ENCODE measurements at places on chromosomes 11 and 22.

DNA sequence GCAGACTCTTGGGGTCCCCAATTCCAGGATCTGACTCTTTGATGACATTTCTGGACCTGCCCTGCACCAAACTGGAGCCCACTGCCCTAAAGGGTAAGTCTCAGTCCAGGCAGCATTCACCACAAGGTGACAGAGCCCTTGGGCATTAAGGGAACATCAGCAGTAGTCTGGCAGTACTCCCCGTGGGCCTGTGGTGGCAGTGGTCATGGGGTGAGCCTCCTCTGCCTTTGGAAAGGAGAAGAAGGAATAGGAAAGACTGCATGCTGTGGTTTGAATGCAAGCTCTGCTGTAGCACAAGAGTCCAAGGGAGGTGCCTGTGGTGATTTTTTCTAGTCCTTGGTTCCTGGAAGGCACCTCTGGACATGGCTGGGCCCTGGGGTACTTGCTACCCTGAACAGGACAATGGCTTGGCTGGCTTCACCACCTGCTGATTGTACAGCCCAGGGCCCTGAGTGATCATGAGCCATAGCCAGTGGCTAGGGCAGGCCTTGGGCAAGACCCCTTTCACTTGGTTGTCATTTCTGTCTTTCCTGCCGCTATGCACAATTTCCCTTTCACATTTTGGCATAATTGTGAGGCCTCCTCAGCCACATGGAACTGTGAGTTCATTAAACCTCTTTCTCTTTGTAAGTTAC lies 160.7 kb upstream of the GRIA4 start:
- no peak overlapping the region for H3K27ac ChIP-seq
- no peaks in the 10 kb centered on the region for H3K4me1 ChIP-seq
- H3K36me3 ChIP-seq: no peaks in the 10 kb centered on the region
- no peak overlapping the region for H3K4me3 ChIP-seq
- no peak for DNase-seq

DNA sequence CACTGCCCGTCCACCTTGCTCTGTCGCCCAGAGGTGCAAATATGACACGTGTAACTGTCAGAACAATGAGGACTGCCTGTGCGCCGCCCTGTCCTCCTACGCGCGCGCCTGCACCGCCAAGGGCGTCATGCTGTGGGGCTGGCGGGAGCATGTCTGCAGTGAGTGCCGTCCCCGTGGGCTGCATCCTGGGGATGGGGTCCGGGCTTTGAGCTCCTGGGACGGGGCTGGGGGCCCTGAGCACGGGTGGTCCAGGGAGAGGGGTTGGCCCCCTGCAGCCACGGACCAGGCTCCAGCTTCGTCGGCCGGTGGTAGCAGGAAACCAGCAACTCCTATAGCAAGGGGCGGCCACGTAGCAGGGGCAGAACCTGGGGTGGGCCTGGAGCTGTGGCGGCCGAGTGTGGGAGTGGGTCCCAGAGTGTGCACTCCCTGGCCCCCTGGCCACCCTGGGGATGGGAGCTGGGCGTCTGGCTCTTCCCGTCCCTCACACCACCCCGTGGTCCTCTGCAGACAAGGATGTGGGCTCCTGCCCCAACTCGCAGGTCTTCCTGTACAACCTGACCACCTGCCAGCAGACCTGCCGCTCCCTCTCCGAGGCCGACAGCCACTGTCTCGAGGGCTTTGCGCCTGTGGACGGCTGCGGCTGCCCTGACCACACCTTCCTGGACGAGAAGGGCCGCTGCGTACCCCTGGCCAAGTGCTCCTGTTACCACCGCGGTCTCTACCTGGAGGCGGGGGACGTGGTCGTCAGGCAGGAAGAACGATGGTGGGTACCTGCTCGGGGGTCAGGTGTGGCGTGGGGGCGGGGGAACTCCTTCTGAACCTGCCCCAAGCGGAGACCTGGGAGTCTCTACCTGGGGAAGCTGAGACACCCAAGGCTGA lies 10.1 kb downstream of the MUC2 start:
- no peak overlapping the region for H3K4me3 ChIP-seq
- no peaks in the 10 kb centered on the region for H3K4me1 ChIP-seq
- no peak for DNase-seq
- no peak overlapping the region for H3K27ac ChIP-seq

GRCh38 chr22:49398115-49398514 lies 429.6 kb downstream of the BRD1 start:
- H3K4me1 ChIP-seq: no peaks in the 10 kb centered on the region
- no peaks in the 10 kb centered on the region for H3K36me3 ChIP-seq
- no peak overlapping the region for H3K4me3 ChIP-seq
- H3K27me3 ChIP-seq: no peaks in the 10 kb centered on the region
- no peak overlapping the region for H3K27ac ChIP-seq
- peak; percentile 32 for DNase-seq

DNA sequence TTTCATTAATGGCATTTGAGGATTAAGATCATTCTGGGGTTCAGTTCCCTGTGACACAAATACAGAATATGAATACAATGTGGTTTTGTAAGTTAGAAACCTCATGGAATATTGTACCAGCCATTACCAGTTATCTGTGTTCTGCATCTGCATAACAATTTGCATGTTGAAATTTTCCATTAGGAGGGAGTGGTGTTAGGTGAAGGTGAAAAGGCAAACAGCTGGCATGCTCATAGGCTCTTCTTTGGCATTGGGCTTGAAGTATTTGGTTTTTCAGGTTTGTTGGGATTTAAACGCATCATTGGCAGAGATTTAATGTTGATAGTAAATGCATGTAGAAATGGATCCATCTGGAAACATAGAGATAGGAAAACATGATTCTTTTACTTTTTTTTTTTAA lies 18.6 kb downstream of the RTN3 start:
- no peaks in the 10 kb centered on the region for H3K36me3 ChIP-seq
- no peaks in the 10 kb centered on the region for H3K27me3 ChIP-seq
- peaks cover 14% of the 10 kb centered on the region for H3K4me1 ChIP-seq
- no peak overlapping the region for H3K4me3 ChIP-seq

DNA sequence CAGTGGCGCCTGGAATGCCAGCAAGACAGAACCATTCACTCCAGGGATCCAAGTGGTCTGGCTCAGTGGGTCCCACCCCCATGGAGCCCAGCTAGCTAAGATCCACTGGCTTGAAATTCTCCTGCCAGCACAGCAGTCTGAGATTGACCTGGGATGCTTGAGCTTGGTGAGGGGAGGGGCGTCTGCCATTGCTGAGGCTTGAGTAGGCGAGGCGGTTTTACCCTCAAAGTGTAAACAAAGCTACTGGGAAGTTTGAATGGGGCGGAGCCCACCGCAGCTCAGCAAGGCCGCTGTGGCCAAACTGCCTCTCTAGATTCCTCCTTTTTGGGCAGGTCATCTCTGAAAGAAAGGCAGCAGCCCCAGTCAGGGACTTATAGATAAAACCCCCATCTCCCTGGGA lies 125.7 kb upstream of the DDI1 start:
- H3K36me3 ChIP-seq: no peaks in the 10 kb centered on the region
- DNase-seq: no peak
- no peaks in the 10 kb centered on the region for H3K27me3 ChIP-seq
- no peaks in the 10 kb centered on the region for H3K4me1 ChIP-seq

DNA sequence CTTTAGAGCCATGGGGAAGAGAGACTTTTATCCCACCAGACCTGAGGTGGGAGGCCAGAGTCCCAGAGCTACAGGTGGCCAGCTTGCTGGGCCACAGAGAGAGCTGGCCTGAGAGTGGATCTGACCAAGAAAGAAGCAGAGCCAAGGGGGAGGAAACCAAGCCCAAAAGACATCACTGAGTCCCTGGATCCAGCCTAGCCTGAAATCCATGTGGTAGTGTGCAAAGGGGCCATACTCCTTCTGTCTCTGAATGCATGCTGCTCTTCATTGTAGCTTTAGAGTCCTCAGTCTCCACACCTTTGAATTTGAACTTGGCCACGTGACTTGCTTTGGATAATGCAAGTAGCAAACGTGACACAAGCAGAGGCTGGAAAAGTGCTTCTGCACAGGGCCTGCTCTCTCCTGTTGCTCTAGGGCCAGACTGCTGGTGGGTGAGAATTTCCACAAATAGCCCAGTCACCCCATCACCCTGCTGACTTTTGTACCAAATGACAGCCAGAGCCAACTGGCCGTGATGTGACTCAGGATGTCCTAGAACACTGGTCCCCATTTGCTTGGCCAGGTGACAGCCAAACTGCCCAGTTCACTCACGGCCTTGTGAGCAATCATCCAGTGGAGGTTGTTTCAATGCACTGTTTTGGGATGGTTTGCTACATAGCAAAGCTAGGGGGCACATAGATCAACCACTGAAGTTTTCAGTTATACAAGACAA lies 93.6 kb downstream of the DHCR7 start:
- no peak overlapping the region for H3K4me3 ChIP-seq
- H3K27ac ChIP-seq: no peak overlapping the region
- H3K4me1 ChIP-seq: no peaks in the 10 kb centered on the region
- no peaks in the 10 kb centered on the region for H3K27me3 ChIP-seq

- H3K4me1 ChIP-seq: no peaks in the 10 kb centered on the region
- H3K27ac ChIP-seq: no peak overlapping the region
- H3K4me3 ChIP-seq: no peak overlapping the region
- peaks cover 5% of the 10 kb centered on the region for H3K36me3 ChIP-seq
- no peak for DNase-seq
- H3K27me3 ChIP-seq: no peaks in the 10 kb centered on the region
These were observed 20.3 kb upstream of the NLRP6 start for GRCh38 chr11:257766-258493.

DNA sequence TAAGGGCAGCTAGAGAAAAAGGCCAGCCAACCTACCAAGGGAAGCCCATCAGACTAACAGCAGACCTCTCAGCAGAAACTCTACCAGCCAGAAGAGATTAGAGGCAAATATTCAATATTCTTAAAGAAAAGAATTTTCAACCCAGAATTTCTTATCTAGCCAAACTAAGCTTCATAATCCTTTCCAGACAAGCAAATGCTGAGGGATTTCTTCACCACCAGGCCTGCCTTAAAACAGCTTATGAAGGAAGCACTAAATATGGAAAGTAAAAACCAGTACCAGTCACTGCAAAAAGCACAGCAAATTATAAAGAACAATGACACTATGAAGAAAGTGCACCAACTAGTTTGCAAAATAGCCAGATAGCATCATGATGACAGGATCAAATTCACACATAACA lies 30.6 kb upstream of the CASP12 start:
- no peak overlapping the region for H3K4me3 ChIP-seq
- H3K4me1 ChIP-seq: no peaks in the 10 kb centered on the region
- no peaks in the 10 kb centered on the region for H3K36me3 ChIP-seq
- H3K27me3 ChIP-seq: no peaks in the 10 kb centered on the region

- no peaks in the 10 kb centered on the region for H3K27me3 ChIP-seq
- DNase-seq: no peak
- H3K4me3 ChIP-seq: no peak overlapping the region
- H3K27ac ChIP-seq: no peak overlapping the region
- no peaks in the 10 kb centered on the region for H3K36me3 ChIP-seq
- H3K4me1 ChIP-seq: no peaks in the 10 kb centered on the region
These were observed 163.1 kb downstream of the PKNOX2 start for GRCh38 chr11:125327518-125328224.

DNA sequence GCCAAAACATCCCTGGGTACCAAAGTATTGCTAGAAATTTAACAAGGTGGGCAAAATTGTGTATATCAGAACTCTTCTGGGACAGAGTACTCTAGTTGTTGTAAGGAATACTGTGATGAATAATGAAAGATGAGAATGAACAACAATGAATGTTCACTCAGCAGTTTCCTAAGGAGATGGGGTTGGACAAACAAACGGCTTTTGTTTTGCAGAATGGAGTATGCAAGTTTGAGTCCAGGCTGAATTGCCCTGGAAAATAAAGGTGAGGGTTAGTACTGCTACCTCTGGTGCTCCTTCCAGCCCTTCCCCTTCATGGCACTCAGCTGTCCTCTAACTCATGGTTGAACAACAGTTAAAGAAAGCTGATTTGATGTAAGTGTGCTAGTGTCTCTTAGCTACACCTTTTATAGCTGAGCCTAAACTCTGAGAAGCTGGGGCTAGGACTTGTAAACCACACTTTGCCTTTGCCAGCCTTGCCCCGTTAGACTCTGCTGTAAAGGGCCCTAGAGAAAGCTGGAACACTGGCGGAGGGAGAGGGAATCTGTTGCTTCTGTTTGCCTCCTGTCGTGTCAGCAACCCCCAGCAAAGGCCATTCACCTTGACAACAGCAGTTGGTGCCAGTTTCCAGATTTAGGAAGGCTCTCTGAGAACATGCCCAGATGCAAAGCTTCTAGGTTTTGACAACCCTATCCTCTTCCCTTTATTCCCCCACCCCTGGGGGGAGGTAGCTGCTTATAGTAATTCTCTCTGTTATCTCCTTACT lies 41.2 kb upstream of the POLD3 start:
- DNase-seq: no peak
- no peak overlapping the region for H3K27ac ChIP-seq
- no peaks in the 10 kb centered on the region for H3K27me3 ChIP-seq
- no peak overlapping the region for H3K4me3 ChIP-seq
- no peaks in the 10 kb centered on the region for H3K36me3 ChIP-seq

GRCh38 chr11:45777127-45777969 lies 27.6 kb upstream of the SLC35C1 start:
- no peaks in the 10 kb centered on the region for H3K4me1 ChIP-seq
- no peaks in the 10 kb centered on the region for H3K36me3 ChIP-seq
- H3K27ac ChIP-seq: no peak overlapping the region
- H3K27me3 ChIP-seq: no peaks in the 10 kb centered on the region
- DNase-seq: no peak
- no peak overlapping the region for H3K4me3 ChIP-seq

GRCh38 chr11:118186346-118187107 lies 10.1 kb upstream of the SCN2B start:
- no peaks in the 10 kb centered on the region for H3K4me1 ChIP-seq
- no peaks in the 10 kb centered on the region for H3K36me3 ChIP-seq
- no peaks in the 10 kb centered on the region for H3K27me3 ChIP-seq
- H3K4me3 ChIP-seq: no peak overlapping the region

DNA sequence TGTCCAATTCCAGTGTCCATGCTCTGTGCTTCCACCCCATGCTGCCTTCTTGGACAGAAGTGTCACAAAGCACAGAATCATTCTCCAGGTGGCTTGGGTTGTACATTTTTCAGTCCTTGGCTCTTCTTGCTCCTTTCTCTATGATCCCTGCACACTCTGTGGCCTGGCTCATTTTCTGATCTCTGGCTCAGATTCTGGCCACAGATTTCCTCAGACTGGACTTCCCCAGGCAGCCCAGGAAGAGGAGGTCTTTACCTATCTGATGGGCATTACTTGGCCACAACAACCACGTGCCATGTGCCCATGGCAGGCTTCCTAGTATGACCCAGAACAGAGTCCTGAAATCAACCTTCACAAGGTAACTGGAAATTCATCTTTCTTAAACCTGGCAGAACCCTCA lies 27.2 kb downstream of the SYTL2 start:
- H3K27ac ChIP-seq: no peak overlapping the region
- H3K27me3 ChIP-seq: no peaks in the 10 kb centered on the region
- no peaks in the 10 kb centered on the region for H3K36me3 ChIP-seq
- H3K4me1 ChIP-seq: no peaks in the 10 kb centered on the region
- DNase-seq: no peak

- H3K4me1 ChIP-seq: no peaks in the 10 kb centered on the region
- no peak overlapping the region for H3K4me3 ChIP-seq
- DNase-seq: no peak
- no peak overlapping the region for H3K27ac ChIP-seq
- no peaks in the 10 kb centered on the region for H3K27me3 ChIP-seq
- no peaks in the 10 kb centered on the region for H3K36me3 ChIP-seq
These were observed 359.5 kb upstream of the C11orf87 start for GRCh38 chr11:109062445-109062844.

- no peaks in the 10 kb centered on the region for H3K36me3 ChIP-seq
- DNase-seq: no peak
- H3K27me3 ChIP-seq: no peaks in the 10 kb centered on the region
- no peaks in the 10 kb centered on the region for H3K4me1 ChIP-seq
These were observed 738.3 kb upstream of the KIRREL3 start for GRCh38 chr11:127738771-127739286.
